ENCODE measurements at places on chromosomes 5 and 9.
A peak's percentile ranks its signal among the peaks of the same experiment; 100 is the strongest.

- H3K27me3 ChIP-seq, result no peaks in the 10 kb centered on the region
- no peak for DNase-seq
- H3K4me3 ChIP-seq, result no peak overlapping the region
- peaks cover 36% of the 10 kb centered on the region for H3K4me1 ChIP-seq
Observed at GRCh38 chr9:88435336-88435735, 47.1 kb downstream of the SPIN1 start.

DNA sequence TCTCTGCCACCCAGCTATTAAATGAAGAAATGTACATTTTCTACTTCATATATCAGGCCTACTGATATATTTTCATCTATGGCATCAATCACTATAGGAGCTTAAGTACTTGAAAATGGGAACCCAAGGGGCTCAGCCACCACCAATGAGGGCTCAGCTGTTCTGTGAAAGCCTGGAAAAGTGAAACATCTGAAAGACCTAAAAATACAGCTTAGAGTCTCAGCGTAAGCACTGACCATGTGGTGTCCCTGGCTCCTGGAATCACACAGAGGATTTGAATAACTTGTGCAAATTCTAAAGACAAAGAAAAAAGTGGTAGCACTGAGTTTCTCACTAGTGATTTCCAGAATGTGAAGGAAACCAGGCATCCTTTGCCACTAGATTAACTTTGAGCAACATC, 64.5 kb downstream of the PTPRD start:
- no peaks in the 10 kb centered on the region for H3K27me3 ChIP-seq
- H3K4me3 ChIP-seq, result no peak overlapping the region
- H3K27ac ChIP-seq, result no peak overlapping the region
- no peaks in the 10 kb centered on the region for H3K4me1 ChIP-seq
- no peak for DNase-seq

GRCh38 chr9:38641985-38642864, 21.8 kb upstream of the ANKRD18A start:
- no peak overlapping the region for H3K4me3 ChIP-seq
- DNase-seq, result no peak
- H3K27me3 ChIP-seq, result no peaks in the 10 kb centered on the region
- H3K4me1 ChIP-seq, result no peaks in the 10 kb centered on the region
- H3K36me3 ChIP-seq, result no peaks in the 10 kb centered on the region
- H3K27ac ChIP-seq, result no peak overlapping the region

DNA sequence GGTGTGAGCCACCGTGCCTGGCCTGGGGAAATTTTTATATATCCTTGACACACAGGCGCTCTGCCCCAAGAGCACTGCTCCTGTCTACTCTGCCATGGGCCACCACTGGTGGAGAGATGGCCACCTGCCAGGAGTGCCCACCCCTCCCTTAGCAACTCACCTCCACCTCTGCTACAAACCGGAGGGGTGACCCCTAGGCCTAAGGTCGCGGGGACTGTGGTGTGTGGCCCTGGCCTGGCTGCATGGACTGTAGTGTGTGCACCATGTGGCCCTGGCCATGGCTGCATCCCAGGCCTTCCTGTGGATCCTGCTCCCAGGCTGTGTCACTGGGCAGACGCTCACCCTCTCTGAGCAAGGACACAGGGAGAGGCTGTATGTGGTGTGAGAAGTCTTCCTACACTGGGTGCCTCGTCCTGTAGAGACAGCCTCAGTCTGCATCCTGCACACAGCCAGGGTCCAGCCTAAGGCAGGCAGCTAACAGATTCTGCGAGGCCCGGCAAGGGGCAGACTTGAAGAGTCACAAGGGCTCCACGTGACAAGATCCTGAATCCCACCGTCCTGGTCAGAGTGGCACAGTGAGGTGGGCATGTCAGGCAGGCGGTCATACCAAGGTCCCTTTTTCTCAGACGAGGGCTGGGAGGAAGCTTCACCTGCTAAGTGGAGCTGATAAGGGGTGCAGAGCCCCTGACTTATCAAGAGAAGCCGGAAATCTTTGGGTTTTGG, 10.3 kb downstream of the NINJ1 start:
- no peak overlapping the region for H3K27ac ChIP-seq
- H3K4me3 ChIP-seq, result no peak overlapping the region
- peaks cover 33% of the 10 kb centered on the region for H3K36me3 ChIP-seq
- H3K4me1 ChIP-seq, result peaks cover 43% of the 10 kb centered on the region

- no peak overlapping the region for H3K27ac ChIP-seq
- H3K27me3 ChIP-seq, result no peaks in the 10 kb centered on the region
- H3K4me3 ChIP-seq, result no peak overlapping the region
- DNase-seq, result no peak
- H3K36me3 ChIP-seq, result no peaks in the 10 kb centered on the region
Observed at GRCh38 chr9:104232781-104233341, 138.8 kb downstream of the SMC2 start.

- peaks cover 3% of the 10 kb centered on the region for H3K4me1 ChIP-seq
- no peak overlapping the region for H3K27ac ChIP-seq
- H3K36me3 ChIP-seq, result no peaks in the 10 kb centered on the region
- H3K4me3 ChIP-seq, result no peak overlapping the region
- peak; percentile 68 for DNase-seq
Observed at GRCh38 chr5:135457424-135458071, 5.4 kb upstream of the TIFAB start.

- no peak overlapping the region for H3K4me3 ChIP-seq
- peaks cover 5% of the 10 kb centered on the region for H3K4me1 ChIP-seq
- H3K27ac ChIP-seq, result no peak overlapping the region
- peaks cover 2% of the 10 kb centered on the region for H3K27me3 ChIP-seq
- DNase-seq, result no peak
- no peaks in the 10 kb centered on the region for H3K36me3 ChIP-seq
Observed at GRCh38 chr5:57332361-57332760, 150.2 kb downstream of the ACTBL2 start.

DNA sequence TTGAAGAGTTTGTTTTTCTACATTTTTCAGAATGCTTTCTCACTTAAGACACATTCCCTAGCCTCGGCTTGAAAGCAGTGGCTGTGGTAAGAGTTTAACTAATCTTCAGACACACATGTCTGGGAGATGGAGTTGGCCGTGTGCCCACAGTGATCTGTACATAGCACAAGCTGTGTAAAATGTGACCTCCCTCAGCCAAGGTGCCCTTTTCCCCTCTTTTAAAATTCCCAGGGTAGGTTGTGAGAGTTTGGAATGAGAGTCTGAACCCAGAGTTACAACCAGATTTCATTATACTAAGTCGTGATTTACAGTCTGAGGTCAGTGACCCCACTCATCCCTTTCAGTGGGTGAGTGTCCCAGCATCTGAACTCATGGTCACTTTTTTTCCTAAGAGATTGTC, 230.4 kb downstream of the DOCK8 start:
- peaks cover 54% of the 10 kb centered on the region for H3K4me1 ChIP-seq
- H3K27ac ChIP-seq, result peak overlapping the region; percentile 81
- no peak for DNase-seq

DNA sequence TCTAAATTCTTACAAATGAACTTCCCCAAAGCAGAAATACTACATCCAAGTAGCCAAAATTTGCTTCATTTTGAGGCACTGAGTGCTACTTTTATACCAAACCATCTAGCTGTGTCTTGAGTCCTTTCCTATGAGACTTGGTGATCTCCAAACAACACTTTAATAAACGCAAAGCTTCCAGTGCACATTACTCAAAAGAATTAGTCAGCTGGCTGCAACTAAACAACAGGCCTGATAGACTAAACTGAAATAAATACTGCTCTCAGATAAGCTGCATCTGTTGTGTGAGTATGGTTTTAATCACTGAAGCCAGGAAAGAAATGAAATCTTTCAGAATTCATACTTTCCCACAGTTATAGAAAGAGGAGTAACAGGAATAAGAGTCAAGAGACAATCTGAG, 80.3 kb downstream of the VCAN start:
- H3K27ac ChIP-seq, result no peak overlapping the region
- DNase-seq, result no peak
- H3K4me3 ChIP-seq, result no peak overlapping the region
- H3K4me1 ChIP-seq, result peaks cover 3% of the 10 kb centered on the region
- no peaks in the 10 kb centered on the region for H3K36me3 ChIP-seq

All from activated CD4-positive, alpha-beta memory T cell treated with anti-CD3 and anti-CD28 coated beads, Interleukin-2, amount 10 ng/mL, durations not matched to agents 7 days and 5 days (primary cell).